ENCODE measurements at places on chromosomes 5 and 9.

GRCh38 chr9:29830821-29831220 is 2257.5 kb upstream of the C9orf72 start:
- DNase-seq = no peak

DNA sequence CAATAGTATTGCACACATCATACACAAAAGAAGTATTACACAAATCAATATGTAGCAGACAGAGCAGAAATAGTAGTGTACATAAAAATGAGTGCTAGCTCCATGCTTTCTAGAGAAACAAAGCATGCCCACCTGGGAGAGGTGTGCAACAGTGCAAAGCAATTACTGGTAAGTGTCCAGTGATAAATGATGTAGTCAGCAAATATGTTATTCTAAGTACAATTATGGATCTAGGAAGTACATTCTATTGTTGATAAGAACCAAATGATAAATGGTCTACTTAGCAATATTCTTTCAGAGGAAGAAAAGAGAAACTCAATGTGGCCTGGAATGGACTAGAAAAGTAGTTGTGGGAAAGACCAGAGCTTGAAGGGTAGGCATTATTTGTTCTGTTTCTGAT is 188.6 kb downstream of the HINT1 start:
- DNase-seq = no peak

GRCh38 chr5:127919006-127919796 is 164.4 kb upstream of the SLC12A2 start:
- no peak for DNase-seq

GRCh38 chr9:82810915-82811314 is 252.0 kb downstream of the RASEF start:
- DNase-seq = no peak

DNA sequence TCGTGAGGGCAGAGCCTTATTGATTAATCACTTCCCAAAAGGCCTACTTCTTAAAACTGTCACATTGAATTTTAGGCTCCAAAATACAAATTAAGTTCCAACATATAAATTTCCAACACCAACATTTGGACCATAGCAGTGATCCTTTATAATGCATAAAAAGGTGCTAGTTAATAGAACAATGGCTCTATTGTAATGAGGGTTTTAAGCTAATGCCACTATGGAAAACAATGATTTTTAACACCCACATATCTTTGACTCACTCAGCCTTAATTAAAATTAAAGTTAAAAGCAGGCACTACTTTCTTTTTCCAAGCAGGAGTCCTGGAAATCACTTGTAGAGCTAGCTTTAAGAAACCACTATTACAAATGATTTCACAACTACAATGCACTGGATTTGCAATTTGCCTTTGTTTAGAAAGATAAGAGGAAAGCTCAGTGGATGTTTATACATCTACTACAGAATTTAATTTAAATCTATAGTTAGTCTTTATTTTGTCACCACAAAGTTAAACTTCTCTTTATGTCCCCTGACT is 41.8 kb downstream of the DPYSL3 start:
- DNase-seq = no peak

GRCh38 chr5:123427281-123427680 is 4.1 kb upstream of the CEP120 start:
- DNase-seq = no peak

- DNase-seq = no peak
These were observed 52.4 kb downstream of the USP20 start for GRCh38 chr9:129887334-129888292.

DNA sequence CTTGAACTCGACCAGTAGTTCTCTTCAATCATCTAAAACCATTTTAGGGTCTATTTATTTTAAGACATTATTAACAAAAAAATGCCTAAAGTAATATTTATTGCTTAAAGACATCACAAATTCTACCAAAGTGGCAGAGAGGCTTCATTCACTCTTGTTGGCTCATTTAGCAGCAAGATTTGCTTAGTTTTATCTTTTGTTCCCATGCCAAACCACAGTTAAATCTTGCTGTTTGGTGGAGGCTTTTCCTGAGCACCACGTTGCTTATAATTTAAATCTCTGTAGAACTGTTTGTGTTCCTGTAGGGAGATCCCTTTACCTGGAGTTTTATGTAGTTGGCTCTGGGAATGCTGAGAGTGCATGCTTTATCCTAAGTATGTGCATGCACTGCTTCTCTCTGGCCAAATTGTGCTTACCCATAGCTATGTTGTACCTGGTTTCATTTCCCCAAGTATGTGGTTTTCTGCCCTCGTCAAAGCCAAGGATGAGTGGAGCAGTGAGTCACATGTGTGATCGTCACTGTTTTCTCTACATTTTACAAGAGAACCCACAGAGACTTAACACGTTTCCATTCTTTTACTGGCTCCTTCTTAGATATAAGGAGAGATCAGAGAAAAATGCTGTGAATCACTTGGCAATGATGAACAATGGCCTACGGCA is 42.1 kb upstream of the MAST4 start:
- no peak for DNase-seq

DNA sequence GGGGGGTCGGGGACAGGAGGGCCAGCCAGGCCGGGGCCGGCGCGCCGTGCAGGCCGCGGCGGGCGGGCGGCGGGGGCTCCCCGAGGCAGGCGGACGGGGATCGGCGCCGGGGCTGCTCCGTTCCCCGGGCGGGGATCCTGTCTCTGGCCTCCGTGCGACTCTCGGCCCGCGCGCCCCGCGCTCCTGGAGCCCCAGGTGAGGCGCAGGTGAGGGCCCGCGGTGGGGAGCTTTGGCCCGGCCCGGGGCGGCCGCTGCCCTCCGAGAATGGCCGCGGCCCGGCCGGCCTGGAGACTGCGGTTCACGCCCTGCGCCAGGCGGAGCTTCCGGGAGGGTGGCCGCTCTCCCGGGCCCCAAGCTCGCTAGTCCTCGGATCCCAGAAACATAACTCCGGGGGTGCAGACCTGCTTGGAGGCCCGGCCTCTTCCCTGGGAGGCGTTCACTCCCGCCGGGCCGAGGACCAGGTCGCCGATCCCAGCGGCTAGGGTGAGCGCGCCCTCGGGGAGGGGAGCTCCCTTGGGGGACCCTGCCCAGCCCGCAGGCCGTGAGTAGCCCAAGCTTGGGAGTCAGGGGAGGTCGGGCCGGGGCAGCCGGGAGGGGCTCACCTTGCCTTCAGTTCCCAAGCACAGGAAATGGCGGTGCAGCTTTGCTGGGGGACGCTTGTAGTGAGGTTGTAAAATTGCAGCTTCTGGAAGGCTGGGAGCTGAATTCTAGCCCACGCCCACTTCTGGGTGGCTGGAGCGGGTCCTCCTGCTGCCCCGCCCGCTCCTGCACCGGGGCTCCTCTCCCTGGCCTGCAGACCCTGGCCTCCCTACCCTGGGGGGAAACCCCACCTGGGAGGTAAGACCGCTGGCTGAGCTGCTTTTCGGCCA is 723 bp downstream of the PPP1R26 start:
- DNase-seq = no peak

- no peak for DNase-seq
These were observed 119.1 kb downstream of the VAV2 start for GRCh38 chr9:133873009-133873408.

DNA sequence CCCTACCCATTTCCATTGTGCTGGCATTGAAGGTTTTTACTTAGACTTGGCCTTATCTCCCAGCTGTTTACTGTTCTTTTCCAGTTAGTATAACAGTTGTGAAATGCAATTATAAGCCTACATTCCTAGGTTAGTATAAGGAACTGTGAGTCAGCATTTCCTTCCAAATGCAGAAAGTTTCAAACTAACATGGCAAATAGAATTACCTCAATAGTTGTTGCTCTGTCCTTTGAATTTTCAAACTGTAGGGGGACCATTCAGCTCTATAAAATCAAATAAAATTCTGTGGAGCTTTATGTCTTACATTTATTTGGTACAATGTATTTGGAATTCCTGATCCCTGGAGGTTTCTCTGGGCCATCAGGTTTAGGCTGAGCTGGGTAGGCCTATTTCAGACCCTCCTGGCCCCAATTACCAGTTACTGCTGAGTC is 47.2 kb downstream of the ARHGEF28 start:
- no peak for DNase-seq

- DNase-seq = no peak
These were observed 19.0 kb downstream of the STOM start for GRCh38 chr9:121350993-121351561.

DNA sequence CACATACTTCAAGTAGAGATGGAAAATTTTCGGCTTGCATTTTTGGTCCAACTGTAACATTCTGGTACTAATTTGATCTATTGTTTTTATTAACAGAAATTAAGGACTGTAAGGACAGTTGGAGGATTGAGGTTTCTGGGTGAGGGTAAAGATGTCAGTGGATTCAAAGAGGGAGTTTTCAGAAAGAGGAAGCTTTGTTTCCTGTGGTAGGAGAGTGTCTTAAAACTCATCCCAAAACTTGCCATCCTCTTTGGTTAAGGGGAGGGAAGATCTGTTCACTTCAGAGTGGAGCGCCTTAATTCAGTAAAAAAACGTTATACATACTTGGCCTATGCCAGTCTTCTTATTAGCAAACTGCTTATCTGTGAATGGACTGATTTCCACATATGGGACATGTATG is 13.8 kb downstream of the CNTRL start:
- no peak for DNase-seq

DNA sequence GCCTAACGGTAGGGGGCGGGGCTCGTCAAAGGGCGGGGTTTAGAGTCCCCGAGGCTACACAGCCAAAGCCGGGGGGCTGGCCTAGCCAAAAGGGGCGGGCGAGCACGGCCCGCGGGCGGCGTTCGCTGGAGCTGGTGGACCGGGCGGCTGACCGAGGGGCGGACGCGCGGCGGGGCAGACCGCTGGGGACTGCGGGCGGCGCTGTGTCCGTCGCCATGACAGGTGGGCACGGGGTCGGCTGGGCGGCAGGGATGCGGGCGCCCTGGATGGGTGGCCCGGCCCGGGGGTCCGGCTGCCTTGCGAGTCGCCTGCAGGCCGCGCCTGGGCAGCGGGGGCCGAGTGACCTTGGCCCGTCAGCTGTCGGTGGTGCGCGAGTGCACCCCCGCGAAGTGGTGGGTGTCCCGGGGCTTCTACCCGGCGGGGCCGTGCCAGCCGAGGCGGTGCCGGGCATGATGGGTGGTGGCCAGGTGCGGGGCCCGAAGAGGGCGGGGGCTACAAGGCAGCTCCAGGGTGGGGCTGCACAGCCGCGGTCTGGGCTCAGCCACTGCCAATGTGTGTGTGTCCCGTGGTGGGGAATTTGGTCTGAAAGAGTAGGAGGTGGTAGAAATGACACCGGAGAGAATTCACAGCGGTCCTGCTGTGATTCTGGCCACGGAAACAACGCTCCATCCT is at the start of gene CARD19:
Gene CARD19 (plus strand): TSS at position 87 of the 672 bp plus-strand sequence. CDS start 129 bp downstream, at position 216.
- DNase-seq = no peak

- no peak for DNase-seq
These were observed 8.3 kb downstream of the ADAMTS12 start for GRCh38 chr5:33883482-33883881.

DNA sequence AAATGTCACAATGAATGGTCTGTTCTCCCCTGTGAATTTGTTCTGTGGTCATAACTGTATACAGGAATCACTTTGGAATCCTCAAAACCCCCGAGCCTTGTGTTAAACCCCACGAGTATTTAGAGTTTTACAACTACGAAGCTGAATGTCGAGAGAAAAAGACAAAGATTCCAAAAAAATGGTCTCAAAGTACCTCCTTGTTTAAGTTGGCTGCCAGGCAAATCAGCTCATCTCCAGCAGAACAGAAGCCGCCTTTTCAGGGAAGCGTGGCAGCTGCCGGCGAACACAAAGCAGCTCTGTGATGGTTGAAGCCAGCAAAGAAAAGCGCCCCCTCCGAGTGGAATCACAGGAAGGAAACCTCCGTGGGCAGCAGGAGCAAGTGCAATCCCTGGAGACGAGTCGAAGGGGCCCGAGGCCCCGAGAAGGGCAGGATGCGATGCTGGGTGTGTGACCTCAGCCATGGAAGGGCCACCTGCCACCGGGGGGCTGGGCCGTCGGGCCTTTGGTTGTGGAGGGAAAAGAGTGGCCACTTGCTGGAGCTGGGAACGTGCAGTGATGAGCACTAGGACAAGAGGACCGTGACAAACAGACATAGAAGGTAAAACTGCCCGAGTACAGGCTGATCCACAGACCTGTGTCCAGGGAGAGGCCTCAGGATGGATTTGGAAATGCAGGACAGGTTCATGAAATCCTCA is 706.4 kb downstream of the SEMA5A start:
- no peak for DNase-seq

- DNase-seq = no peak
These were observed 68.2 kb downstream of the SLC1A1 start for GRCh38 chr9:4558371-4558998.

DNA sequence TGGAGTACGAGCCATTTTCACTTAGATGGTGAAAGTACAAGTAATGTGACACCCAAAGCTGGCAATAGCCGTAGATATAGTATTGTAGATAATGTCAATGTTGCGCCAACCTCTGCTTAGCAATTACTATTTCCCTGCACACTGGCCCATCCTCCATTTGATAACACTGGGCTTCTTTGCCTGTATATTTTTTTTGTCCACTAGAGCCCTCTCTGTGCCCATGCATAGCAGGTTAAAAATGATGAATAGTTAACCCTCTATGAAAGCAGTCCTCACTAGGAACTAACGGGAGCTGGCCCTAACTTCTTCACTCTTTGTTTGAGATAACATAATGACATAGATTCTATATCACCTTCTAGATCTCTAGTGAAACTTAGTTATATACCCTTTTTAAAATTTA is 416.8 kb downstream of the TUSC1 start:
- no peak for DNase-seq

DNA sequence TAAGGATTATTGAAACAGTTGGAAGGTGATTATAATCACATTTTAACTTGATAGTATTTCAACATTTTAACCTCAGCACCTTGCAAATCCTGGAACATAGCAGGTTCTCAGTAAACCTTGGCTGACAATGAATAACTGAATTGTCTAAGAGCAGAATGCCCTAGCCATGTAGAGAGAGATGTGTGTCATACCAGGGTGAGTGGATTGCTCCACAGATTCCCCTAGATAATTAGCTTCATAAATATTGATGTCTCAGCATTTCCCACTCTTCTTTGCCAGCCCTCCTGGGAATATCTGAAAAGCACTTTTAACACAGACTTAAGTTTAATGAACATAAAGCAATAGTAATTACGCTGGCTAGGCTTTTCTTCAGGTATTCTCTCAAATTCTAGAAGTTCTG is 363.5 kb downstream of the MAN2A1 start:
- no peak for DNase-seq

GRCh38 chr9:33221568-33221884 is 18.4 kb upstream of the SPINK4 start:
- DNase-seq = no peak

GRCh38 chr5:167143716-167144115 is 1147.7 kb upstream of the WWC1 start:
- no peak for DNase-seq

DNA sequence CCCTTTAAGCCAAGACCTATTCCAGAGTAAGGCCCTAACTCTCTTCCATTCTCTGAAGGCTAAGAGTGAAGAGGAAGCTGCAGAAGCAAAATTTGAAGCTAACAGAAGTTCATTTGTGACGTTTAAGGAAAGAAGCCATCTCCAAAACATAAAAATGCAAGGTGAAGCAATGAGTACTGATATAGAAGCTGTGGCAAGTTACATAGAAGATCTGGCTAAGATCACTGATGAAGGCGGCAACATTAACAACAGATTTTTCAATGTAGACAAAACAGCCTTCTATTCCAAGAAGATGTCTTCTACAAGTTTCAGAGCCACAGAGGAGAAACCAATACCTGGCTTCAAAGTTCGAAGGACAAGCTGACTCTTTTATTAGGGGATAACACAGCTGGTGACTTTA is 1143.4 kb downstream of the CDH12 start:
- no peak for DNase-seq
